ENCODE measurements at places on chromosomes 2 and 18.

- no peak for DNase-seq
Measured at GRCh38 chr18:74292541-74292858, 737 bp upstream of the CYB5A start.

DNA sequence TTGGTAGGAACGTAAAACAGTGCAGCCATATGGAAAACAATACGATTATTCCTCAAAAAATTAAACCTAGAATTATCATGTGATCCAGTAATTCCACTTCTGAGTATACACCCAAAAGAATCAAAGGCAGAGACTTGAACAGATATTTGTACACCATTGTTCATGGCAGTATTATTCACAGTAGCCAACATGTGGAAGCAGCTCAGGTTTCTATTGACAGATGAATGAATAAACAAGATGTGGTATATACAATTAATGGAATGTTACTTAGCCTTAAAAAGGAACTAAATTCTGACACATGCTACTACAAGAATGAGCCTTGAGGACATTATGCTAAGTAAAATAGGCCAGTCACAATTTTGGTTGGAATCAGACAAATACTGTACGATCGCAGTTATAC lies 14.2 kb upstream of the RTTN start:
- DNase-seq = no peak

DNA sequence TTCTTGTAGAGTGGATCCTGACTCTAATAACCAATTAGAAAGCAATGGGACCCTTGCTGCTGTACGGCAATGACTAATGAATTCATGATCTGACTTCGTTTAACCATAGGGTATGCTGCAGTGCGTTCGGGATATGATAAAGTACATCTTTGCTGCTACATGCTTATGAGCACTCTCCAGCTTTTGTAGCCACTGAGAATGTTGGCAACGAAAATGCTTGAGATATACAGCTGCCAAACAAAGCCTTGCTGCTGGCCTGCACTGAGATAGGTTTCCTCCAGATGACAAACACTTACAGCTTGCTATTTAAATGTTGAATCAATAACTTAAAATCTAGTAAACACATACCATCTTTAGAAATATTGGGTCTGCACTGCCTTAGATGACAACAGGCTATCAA lies 372.4 kb upstream of the SLC8A1 start:
- no peak for DNase-seq

GRCh38 chr2:85132834-85133637 lies at the start of gene TCF7L1:
TCF7L1 (plus strand) TSS chr2:85133392; CDS start chr2:85133685, 293 bp downstream.
- DNase-seq = peak; percentile 84

DNA sequence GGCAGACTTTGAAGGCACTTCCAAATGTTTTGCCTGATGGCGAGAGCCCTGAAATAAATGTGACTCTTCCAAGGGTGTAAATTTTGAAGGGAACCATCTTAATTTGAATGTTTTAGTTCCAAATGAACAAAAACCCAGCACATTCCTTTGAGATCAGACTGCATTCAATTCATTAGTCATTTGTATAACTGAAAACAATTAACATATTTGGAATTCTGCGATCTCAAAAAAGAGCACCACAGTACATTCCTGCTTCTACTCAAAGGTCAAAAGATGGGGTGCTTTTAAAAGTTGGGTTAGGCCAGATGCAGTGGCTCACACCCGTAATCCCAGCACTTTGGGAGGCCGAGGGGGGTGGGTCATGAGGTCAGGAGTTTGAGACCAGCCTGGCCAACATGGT lies 38.2 kb upstream of the CHRNA1 start:
- DNase-seq = peak; percentile 81

DNA sequence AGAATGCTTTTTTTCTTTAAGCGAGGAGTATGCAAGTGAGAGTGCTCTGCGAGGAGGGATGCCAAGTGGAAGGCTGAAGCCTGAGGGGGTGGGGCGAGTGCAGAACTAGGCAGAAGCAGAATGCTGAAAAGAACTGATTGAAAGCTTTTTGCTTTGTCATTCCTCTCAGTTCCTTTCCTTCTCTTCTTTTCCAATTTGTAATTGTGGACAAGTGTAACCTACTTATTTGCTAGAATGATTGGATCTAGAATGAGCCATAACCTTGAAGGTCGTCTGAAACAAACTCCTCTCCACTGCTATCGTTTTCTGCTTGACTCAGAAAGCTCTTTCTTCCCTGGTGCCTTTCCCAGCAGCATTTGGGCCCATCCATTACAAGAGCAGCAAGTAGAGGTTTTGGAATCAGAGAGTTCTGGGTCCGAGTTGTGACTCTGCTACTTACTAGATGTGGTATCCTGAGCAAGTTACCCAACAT lies 115.3 kb downstream of the METTL8 start:
- no peak for DNase-seq

Measured in fibroblast of skin of left quadriceps (primary cell).